ENCODE measurements at places on chromosomes 5 and 9. TPM values are rescaled to one million over a fixed set of nuclear protein-coding genes. Genes with fewer than 3 reads are reported as not detected.

CDKN2A gene
- not detected for total RNA-seq

CCL28 gene
- total RNA-seq, result 0.58 TPM

PCDHB16 gene
- total RNA-seq, result 2.4 TPM

TERT gene
- not detected for total RNA-seq

GLRA1 gene
- total RNA-seq, result not detected

CMYA5 gene
- total RNA-seq, result 884 TPM

INSL4 gene
- total RNA-seq, result not detected

KCNIP1 gene
- not detected for total RNA-seq

PCA3 gene
- total RNA-seq, result 0.26 TPM

OR1B1 gene
- not detected for total RNA-seq

ARID3C gene
- total RNA-seq, result not detected

PCDHA2 gene
- not detected for total RNA-seq

CCDC192 gene
- not detected for total RNA-seq

SV2C gene
- 0.14 TPM for total RNA-seq

GZMA gene
- total RNA-seq, result 1.5 TPM

CDX1 gene
- not detected for total RNA-seq

CSF1R gene
- 25.7 TPM for total RNA-seq

SOX30 gene
- total RNA-seq, result 0.42 TPM

MEIKIN gene
- total RNA-seq, result not detected

SLC25A2 gene
- total RNA-seq, result 0.37 TPM

FIBCD1 gene
- total RNA-seq, result 0.46 TPM

AQP3 gene
- total RNA-seq, result 23.3 TPM

OR13C3 gene
- not detected for total RNA-seq

ARHGEF37 gene
- total RNA-seq, result 25.7 TPM

SEC61B gene
- total RNA-seq, result 52.1 TPM

LCN12 gene
- 10.6 TPM for total RNA-seq

All from right cardiac atrium (tissue), 5 donors.